H9 (cell line): ENCODE measurements at places on chromosomes 4 and X. TPM values are rescaled to one million over a fixed set of nuclear protein-coding genes. Genes with fewer than 3 reads are reported as not detected.

The KCTD8 gene
- 0.94 and 1.1 TPM in 2 replicates for total RNA-seq

DNA sequence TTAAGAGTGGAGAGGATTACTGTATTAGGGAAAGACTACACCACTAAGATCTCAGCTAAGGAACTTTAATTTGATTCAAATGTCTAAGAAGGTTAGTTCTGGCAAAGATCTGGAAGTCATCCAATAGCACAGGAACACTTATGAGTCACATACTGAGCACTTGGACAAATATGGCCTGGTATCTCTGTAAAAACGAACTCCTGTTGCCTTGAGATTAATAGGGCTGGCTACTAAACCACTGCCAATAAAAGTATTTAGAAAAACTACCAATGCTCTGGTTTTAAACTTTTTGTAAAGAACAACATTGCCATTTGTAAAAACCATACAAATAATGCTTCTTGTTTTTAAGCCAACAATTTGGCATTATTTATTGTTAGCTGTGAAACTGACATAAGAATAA lies 70.5 kb downstream of the SEC24D start:
- no peak for DNase-seq
- no peaks in the 10 kb centered on the region for H3K27me3 ChIP-seq
- H3K27ac ChIP-seq = no peak overlapping the region
- peaks cover 45% of the 10 kb centered on the region for H3K36me3 ChIP-seq
- H3K4me3 ChIP-seq = no peak overlapping the region

DNA sequence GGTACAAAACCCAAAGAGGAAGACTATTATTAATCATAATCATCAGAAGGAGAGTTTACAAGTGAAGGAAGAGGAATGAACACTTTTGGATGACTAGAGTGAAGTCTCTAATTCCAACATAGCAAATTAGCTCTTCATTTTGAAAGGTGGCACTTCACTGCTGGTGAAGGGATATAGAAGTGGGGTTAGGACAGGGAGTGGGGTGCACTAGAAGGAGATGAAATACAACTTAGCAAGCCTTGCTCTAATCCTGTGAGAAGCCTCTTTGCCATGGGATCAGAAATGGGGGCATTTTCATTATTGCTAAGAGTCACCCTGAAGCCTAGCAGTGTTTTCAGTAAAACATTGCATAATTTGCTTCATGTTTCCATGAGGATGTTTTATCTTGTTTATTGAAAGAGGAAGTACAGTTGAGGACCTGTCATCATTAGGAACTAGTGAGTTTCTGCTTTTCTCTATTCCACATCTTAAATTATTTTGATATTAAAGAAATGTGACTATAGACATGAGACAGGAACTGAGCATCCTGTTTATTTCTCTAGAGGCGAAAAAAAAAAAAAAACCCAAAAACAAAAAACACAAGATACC lies 9.3 kb upstream of the GRPR start:
- no peak for DNase-seq
- H3K4me1 ChIP-seq = no peaks in the 10 kb centered on the region
- H3K4me3 ChIP-seq = no peak overlapping the region

GRCh38 chr4:117835566-117835965 lies 198.7 kb upstream of the NDST3 start:
- no peaks in the 10 kb centered on the region for H3K27me3 ChIP-seq
- H3K36me3 ChIP-seq = no peaks in the 10 kb centered on the region; the same call in 2 of the 3 replicates
- no peak overlapping the region for H3K27ac ChIP-seq
- H3K4me3 ChIP-seq = no peak overlapping the region
- DNase-seq = no peak

DNA sequence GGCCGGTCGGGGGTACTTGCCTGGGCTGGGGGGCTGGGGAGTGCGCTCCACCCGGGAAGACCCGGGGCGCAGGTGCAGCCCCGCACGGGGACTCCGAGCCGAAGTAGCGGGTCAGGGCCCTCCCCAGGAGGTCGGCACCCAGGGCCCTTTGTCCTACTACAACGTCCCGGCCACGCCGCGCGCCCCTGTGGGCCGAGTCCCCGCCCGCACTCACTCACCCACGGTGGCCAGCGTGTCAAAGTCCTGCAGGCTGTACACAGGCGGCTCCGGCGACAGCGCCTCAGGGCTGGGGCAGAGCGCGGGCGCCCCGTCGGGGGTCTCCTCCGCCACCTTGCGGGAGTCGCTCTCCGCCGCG lies 602 bp downstream of the PRKX start:
- DNase-seq = no peak
- H3K4me3 ChIP-seq = peak overlapping the region; percentile 83
- H3K4me1 ChIP-seq = no peaks in the 10 kb centered on the region
- no peaks in the 10 kb centered on the region for H3K27me3 ChIP-seq

- no peaks in the 10 kb centered on the region for H3K4me1 ChIP-seq
- no peak for DNase-seq
- H3K4me3 ChIP-seq = no peak overlapping the region
These were observed 37.5 kb downstream of the ARHGAP10 start for GRCh38 chr4:147769386-147769785.

DNA sequence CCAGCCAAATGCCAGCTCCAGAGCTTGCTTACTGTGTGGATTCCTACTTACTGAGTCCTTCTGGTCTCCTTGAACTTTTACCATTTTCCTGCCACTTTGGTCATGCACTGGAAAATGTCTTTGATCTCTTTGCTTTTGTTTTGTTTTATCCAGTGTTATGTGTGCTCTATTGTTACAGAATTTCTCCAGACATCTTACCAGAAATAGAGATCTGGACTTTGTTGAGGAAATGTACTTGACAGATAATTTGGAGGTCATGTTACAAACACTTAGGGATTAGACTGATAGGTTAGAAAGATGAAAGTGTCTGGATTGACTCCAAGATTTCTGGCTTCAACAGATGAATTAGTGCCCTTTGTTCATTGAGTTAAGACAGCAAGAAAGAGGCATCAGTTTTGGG lies 5.7 kb upstream of the ZNF330 start:
- H3K36me3 ChIP-seq = peaks cover 4% of the 10 kb centered on the region
- H3K4me1 ChIP-seq = no peaks in the 10 kb centered on the region
- no peaks in the 10 kb centered on the region for H3K27me3 ChIP-seq

DNA sequence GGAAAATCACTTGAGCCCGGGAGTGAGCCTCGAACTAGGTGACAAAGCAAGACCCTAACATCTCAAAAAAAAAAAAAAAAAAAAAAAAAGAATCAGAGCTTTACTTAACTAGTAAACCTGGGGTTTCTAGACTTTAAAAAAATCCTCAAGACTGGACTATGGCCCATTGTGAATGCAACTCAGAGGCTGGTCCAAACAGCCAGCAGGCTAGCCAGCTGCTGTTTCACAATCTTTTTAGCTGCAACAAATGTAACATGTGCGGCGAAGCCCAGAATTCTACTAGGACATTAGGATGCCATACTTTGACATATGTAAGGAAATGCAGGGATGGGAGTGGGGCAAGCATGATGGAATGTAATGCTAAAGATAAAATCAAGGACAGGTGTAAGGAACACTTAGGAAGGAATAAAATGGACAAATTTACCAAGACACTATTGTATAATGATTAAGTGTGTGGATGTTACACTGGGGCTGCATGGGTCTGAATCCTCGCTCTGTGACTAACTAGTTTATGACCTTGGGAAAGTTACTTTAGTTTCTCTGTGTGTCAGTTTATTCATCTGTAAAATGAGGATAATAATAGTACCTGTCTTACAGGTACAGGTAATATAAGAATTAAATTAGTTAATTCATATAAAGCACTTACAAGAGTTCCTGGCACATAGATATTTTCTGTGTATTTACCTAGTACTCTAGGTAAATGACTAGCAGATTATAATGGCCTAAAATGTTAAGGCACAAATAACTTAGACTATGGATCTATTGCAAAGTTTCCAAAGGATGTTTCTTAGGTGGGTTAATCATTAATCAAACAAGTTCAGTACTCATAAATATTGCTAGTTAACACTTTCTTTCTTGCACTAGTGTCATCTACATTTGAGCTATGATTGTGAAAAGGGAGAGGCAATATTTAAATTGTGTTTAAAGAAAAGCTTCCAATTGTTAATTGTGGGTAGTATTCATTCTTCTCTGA lies 49.5 kb downstream of the HELQ start:
- no peaks in the 10 kb centered on the region for H3K36me3 ChIP-seq
- no peak overlapping the region for H3K4me3 ChIP-seq
- no peaks in the 10 kb centered on the region for H3K27me3 ChIP-seq
- no peak overlapping the region for H3K27ac ChIP-seq
